ENCODE measurements at places on chromosomes 3 and 15. TPM values are rescaled to one million over a fixed set of nuclear protein-coding genes. Genes with fewer than 3 reads are reported as not detected.

GRCh38 chr15:89101302-89102193 lies 13.3 kb downstream of the ABHD2 start:
- peaks cover 66% of the 10 kb centered on the region for H3K4me1 ChIP-seq
- peak; percentile 88 for DNase-seq
- peaks cover 60% of the 10 kb centered on the region for H3K36me3 ChIP-seq
- H3K4me3 ChIP-seq = peak overlapping the region; percentile 1
- peak overlapping the region; percentile 69 for H3K27ac ChIP-seq

The C3orf85 gene
- total RNA-seq = not detected

DNA sequence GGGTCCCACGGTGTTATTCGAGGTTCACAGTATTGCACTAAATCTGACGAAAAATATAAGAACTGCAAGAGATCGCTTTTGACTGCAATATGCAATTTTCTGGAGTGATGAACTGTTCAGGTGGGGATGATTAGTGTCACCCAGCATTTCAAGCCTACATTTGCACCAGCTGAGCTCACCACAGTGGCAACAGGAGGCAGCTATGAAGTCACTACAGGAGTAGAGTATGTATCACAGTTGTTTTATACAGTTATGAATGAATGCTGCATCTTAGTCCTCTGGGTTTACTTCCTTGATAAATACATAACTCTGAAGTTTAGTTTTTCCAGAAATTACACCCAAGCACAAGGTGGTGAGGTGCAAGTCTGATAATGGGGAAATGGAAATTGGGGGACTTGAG lies 69.6 kb downstream of the CHSY1 start:
- H3K4me1 ChIP-seq = no peaks in the 10 kb centered on the region
- H3K4me3 ChIP-seq = no peak overlapping the region
- H3K27ac ChIP-seq = no peak overlapping the region
- no peak for DNase-seq
- peaks cover 12% of the 10 kb centered on the region for H3K36me3 ChIP-seq

The DLL4 gene
- total RNA-seq = not detected

GRCh38 chr3:16848007-16848406 lies 36.7 kb upstream of the PLCL2 start:
- no peak overlapping the region for H3K4me3 ChIP-seq
- no peaks in the 10 kb centered on the region for H3K36me3 ChIP-seq
- H3K4me1 ChIP-seq = no peaks in the 10 kb centered on the region
- H3K27ac ChIP-seq = no peak overlapping the region
- no peak for DNase-seq

The CAV3 gene
- not detected for total RNA-seq

- no peak for DNase-seq
- H3K27me3 ChIP-seq = peaks cover 57% of the 10 kb centered on the region
- no peaks in the 10 kb centered on the region for H3K4me1 ChIP-seq
- no peaks in the 10 kb centered on the region for H3K36me3 ChIP-seq
- H3K27ac ChIP-seq = no peak overlapping the region
These were observed 15.2 kb downstream of the MAGEF1 start for GRCh38 chr3:184696697-184697096.

GRCh38 chr3:121072133-121072532 lies 164.1 kb downstream of the STXBP5L start:
- H3K27me3 ChIP-seq = peaks cover 20% of the 10 kb centered on the region
- H3K4me1 ChIP-seq = no peaks in the 10 kb centered on the region
- H3K4me3 ChIP-seq = no peak overlapping the region
- no peak for DNase-seq

DNA sequence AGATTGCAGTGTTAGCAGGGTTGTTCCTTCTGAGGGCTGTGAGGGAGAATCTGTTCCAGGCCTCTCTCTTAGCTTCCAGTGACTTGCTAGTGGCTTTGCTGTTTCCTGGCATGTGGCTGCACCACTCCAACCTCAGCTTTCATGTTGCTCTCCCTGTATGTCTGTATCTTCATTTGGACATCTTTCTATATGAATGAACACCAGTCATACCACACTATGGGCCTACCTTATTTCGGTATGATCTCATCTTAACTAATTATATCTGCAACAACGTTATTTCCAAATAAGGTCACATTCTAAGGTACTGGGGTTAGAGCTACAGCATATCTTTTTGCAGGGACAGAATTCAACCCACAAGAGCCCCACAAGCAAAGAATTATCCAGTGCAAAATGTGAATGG lies 356.7 kb upstream of the UMPS start:
- no peaks in the 10 kb centered on the region for H3K36me3 ChIP-seq
- H3K27ac ChIP-seq = no peak overlapping the region
- no peak overlapping the region for H3K4me3 ChIP-seq
- DNase-seq = no peak
- no peaks in the 10 kb centered on the region for H3K4me1 ChIP-seq

GRCh38 chr3:27721717-27722564 lies at the start of gene EOMES:
EOMES (minus strand) TSS chr3:27722323; CDS start chr3:27722294, 29 bp downstream.
- peaks cover 20% of the 10 kb centered on the region for H3K36me3 ChIP-seq
- H3K4me3 ChIP-seq = peak within 1 kb of the TSS; percentile 83
- no peaks in the 10 kb centered on the region for H3K27me3 ChIP-seq
- DNase-seq = peak; percentile 87
- no peak within 1 kb of the TSS for H3K27ac ChIP-seq

GRCh38 chr3:197700095-197700494 lies 36.6 kb downstream of the RUBCN start:
- H3K27me3 ChIP-seq = no peaks in the 10 kb centered on the region
- H3K27ac ChIP-seq = no peak overlapping the region
- DNase-seq = no peak
- H3K4me3 ChIP-seq = no peak overlapping the region
- H3K4me1 ChIP-seq = no peaks in the 10 kb centered on the region

- H3K4me3 ChIP-seq = peak overlapping the region; percentile 95
- peak; percentile 23 for DNase-seq
- no peaks in the 10 kb centered on the region for H3K27me3 ChIP-seq
- H3K27ac ChIP-seq = peak overlapping the region; percentile 67
- H3K4me1 ChIP-seq = peaks cover 60% of the 10 kb centered on the region
These were observed 1.0 kb downstream of the MYO9A start for GRCh38 chr15:72116731-72117485.

GRCh38 chr3:58553003-58553402 lies 16.0 kb upstream of the ACOX2 start:
- H3K27ac ChIP-seq = no peak overlapping the region
- no peak for DNase-seq
- no peaks in the 10 kb centered on the region for H3K4me1 ChIP-seq

DNA sequence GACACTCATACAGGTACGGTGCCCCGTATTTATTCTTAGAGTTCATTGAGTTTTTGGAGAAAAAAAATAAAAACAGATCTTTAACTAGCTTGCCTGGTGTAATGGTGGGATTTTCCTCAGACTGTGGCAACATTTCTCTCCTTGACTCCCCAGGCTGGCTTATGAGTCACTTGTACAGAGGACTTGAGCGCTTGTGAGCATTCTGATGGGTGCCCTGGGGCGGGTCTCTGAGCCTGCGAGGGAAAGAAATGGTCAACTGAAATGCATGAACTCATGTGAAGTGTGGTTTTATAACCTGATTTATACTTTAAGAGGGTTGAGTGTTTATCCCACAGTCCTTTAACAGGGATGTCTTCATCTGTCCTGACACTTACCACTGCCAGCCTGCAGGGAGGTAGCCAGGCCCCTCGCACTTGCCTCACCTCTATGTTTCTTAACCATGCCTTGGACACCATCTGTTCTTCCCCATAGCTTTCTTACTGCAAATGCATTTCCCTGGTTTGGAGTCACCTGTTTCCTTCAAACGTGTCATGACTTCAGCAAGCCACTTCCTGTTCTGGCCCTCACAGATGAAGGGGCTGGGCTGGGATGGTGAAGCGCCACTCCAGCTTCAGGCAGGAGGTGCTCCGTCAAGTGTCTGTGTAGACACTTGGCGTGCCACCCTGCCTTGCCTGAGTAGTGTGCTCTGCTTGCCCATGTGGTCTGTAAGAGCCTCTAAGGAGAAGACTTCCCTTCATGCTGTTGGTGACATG lies 118.7 kb downstream of the PDE8A start:
- H3K27ac ChIP-seq = no peak overlapping the region
- no peaks in the 10 kb centered on the region for H3K4me1 ChIP-seq
- DNase-seq = no peak
- peaks cover 5% of the 10 kb centered on the region for H3K36me3 ChIP-seq
- no peaks in the 10 kb centered on the region for H3K27me3 ChIP-seq

DNA sequence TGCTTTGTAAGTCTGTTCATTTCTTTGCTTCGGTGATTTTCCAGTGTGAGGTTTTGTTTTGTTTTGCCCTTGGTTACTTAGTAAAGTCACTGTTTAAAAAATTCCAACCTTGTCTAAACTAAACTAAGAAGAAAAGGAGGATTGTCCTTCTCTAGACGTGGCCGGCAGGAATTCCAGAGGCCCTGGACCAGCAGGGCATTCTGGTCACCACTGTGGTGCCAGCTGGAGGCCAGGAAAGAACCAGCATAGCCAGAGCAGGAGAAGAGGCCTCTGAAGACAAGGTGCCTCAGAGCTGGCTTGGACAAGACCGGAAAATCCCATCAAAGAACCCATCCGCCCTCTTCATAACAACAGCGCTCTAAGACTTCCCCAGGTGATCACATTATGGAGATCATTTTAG lies 8.2 kb downstream of the PLOD2 start:
- peaks cover 51% of the 10 kb centered on the region for H3K4me1 ChIP-seq
- no peaks in the 10 kb centered on the region for H3K27me3 ChIP-seq
- DNase-seq = peak; percentile 70

The ZDHHC19 gene
- total RNA-seq = not detected

- no peak overlapping the region for H3K4me3 ChIP-seq
- H3K27ac ChIP-seq = no peak overlapping the region
- no peaks in the 10 kb centered on the region for H3K27me3 ChIP-seq
- DNase-seq = peak; percentile 23
These were observed 87.4 kb upstream of the GSK3B start for GRCh38 chr3:120181632-120182031.

The SLC15A2 gene
- 10.7 TPM for total RNA-seq

The FBXO40 gene
- not detected for total RNA-seq

- peaks cover 35% of the 10 kb centered on the region for H3K27me3 ChIP-seq
- H3K36me3 ChIP-seq = no peaks in the 10 kb centered on the region
- peaks cover 20% of the 10 kb centered on the region for H3K4me1 ChIP-seq
- no peak for DNase-seq
- H3K4me3 ChIP-seq = no peak overlapping the region
These were observed 85.0 kb downstream of the HES1 start for GRCh38 chr3:194220901-194221326.

DNA sequence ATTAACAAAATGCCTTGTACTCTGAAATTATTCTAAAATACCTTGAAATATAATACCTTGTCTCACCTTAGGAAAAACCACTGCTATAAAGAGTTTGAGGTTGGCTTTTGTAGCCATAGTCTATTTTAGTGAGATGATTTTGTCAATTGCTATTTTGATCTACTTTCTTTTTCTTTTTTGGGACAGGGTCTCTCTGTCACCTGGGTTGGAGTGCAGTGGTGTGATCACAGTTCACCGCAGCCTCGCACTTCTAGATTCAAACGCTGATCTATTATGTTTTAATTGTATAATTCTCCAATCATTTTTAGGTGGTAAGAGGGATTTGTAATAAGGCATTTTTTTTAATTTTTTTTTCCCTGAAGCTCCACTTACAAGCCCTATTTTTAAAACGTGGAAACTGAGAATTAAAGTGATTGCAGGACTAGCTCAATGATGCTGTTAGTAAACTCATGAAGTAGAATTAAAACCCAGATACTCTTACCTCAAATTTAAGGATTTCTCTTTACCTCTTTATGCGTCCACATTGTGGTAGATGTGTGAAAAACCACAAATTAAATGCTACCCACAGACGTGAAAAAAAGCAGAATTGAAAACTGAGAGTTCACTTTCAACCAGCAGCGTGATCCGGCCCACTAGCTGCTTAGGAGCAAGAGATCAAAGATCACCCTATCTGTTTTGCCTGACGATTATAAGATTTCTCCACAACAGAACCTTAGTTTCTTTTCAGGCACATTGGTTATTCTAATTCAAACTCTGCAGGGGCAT lies 384.2 kb downstream of the CGGBP1 start:
- H3K27ac ChIP-seq = no peak overlapping the region
- DNase-seq = no peak
- H3K4me1 ChIP-seq = no peaks in the 10 kb centered on the region

GRCh38 chr3:180321534-180321933 lies 280.4 kb upstream of the TTC14 start:
- no peaks in the 10 kb centered on the region for H3K27me3 ChIP-seq
- H3K27ac ChIP-seq = no peak overlapping the region
- no peak overlapping the region for H3K4me3 ChIP-seq
- H3K4me1 ChIP-seq = no peaks in the 10 kb centered on the region
- H3K36me3 ChIP-seq = no peaks in the 10 kb centered on the region
- no peak for DNase-seq

- no peaks in the 10 kb centered on the region for H3K36me3 ChIP-seq
- H3K4me3 ChIP-seq = no peak overlapping the region
These were observed 159.8 kb upstream of the LMCD1 start for GRCh38 chr3:8341821-8342247.

The MYO5C gene
- total RNA-seq = 48.4 TPM

The ERICH6 gene
- not detected for total RNA-seq

DNA sequence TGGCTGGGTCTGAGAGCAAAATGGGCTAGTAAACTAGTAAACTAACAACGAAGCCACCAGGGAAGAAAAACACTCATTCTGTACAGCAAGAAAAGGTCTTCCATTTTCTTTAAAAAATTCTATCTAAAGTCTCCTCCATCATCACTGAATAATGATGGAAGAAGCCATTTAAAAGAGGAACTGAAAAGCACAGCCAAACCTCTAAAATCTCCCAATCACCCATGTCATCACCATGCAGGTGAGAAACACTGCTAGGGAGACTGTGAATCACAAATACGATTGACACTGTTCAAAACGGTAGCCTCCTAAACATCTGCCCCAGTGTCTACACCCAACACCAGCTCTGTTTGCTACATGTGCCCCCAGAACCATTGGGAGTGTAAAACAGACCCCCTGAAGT lies 140.4 kb downstream of the RORA start:
- H3K4me1 ChIP-seq = no peaks in the 10 kb centered on the region
- no peak for DNase-seq
- H3K4me3 ChIP-seq = no peak overlapping the region
- no peak overlapping the region for H3K27ac ChIP-seq
- H3K36me3 ChIP-seq = no peaks in the 10 kb centered on the region
- H3K27me3 ChIP-seq = peaks cover 88% of the 10 kb centered on the region

The EPHA6 gene
- total RNA-seq = 1.1 TPM

GRCh38 chr15:99951511-99951910 lies 218.3 kb upstream of the LYSMD4 start:
- H3K27me3 ChIP-seq = no peaks in the 10 kb centered on the region
- H3K4me1 ChIP-seq = no peaks in the 10 kb centered on the region
